ENCODE measurements at places on chromosomes 3 and 15.
A peak's percentile ranks its signal among the peaks of the same experiment; 100 is the strongest.

GRCh38 chr15:78641749-78642275, 802 bp upstream of the CHRNB4 start:
- no peak for DNase-seq

- DNase-seq = no peak
Observed at GRCh38 chr3:28267984-28268849, 26.8 kb downstream of the CMC1 start.

DNA sequence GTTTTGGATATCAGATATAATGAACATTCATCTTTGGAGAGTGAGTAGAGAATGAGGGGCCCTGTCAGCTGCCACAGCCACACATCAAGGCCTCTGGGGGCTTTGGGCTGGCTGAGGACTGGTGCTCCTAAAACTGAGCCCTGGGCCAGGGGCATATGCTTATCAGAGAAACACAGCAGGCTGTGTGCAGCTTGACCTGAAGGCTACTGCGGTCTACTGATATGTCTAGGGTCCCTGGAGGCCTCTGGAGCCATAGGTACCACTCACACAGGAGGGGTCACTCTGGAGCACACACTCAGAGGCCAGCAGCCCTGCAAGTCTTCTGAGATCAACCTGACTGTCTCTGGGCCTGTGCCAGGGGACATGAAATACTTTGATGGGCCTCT, 7.6 kb downstream of the TF start:
- no peak for DNase-seq

- peak; percentile 98 for DNase-seq
Observed at GRCh38 chr3:157129803-157130466, 30.0 kb downstream of the CCNL1 start.

DNA sequence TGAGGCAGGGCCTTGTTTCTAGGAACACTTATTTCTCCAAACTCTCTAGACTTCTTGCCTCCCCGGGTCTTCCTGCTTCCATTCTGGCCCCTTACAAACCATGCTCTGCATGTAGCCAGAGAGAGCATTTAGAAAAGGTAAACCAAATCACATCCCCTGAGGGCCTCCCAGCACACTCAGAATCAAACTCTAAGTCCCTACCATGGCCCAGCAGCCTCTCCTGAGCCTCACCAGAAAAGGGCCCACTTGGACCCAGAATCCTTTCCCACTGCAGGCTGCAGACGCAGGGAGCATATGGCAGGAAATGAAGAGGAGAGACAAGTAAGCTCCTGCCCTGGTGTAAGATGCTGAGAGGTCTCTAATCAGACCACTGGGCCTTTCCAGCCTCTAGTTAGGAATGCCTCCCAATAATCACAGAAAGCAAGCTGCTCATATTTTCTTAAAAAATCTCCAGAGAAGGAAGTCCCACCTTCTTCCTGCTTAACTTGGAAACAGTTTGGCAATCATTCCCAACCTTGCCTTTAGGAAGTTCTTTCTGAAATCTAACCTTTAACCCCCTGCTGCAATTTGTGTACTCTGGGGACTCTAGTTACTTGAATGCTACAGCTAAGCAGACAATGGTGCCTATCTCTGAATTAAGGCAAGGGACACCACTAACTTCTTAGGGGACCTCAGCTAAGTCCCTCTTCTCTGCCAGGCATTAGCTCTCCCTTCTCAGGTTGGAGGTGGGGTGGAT, 4.2 kb downstream of the AMOTL2 start:
- no peak for DNase-seq

GRCh38 chr15:38680775-38681174, 116.2 kb upstream of the RASGRP1 start:
- DNase-seq = no peak

DNA sequence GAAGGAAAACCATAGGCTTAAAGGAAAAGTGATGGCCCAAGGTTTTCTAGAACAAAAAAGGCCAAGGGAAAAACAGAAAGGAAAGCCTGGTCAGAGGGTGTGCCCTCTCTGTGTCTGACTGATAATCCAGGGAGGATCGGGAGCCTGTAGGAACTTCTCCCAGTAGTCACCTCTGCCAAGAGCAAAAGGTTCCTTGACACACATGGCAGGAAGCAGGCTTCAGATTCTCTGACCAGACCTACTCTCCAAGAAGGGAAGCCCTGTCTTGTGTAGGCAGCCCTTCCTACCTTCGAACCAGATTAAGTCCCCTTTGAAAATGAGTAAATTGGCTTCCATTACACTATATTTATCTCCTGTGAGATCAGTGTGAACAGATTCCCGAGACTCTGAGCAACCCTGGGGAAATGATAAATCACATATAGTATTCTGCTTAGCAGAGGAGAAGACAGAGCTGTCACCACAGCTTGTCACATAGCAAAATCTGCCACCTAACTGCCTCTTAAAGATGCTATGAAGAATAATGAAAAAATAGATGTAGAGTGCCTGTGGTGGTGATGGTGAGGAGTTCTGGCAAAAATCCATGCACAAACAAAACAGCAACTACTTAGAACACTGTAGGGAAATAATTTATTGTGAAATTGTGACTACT, 38.8 kb downstream of the PARP14 start:
- DNase-seq = no peak

DNA sequence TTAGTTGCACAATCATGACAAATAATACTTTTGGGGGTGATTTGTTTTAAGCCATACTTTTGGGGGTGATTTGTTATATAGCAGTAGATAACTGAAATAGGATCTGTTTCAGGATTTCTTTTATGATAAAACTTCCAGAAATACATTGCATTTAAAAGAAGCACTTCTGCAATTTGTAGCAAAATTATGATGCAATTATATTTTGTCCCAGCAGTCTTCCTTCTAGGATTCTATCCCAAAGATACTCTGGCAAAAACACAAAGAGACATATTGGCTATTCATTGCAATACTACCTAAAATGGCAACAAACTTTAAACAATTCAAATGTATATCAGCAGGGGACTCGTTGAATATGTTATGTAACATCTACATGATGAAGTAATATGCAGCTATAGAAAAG, 78.9 kb upstream of the ANKRD28 start:
- no peak for DNase-seq

DNA sequence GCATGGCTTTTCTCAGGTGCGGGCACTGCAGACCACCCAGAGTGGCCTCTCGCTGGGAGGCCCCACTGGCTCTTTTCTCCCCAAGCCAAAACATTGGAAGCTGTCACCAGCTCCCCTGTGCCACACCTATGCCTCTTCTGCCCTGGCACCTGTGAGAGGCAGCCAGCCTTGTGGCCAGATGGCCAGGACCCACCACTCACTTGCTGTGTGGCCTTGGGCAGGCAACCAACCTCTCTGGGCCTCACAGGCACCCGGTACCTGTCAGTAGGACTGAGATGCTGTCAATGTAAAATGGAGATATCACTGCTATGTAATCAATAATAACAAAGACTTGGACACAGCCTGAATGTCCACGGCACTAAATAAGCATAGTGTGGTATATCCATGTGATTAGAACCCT, 36.5 kb downstream of the SRPRB start:
- DNase-seq = no peak

DNA sequence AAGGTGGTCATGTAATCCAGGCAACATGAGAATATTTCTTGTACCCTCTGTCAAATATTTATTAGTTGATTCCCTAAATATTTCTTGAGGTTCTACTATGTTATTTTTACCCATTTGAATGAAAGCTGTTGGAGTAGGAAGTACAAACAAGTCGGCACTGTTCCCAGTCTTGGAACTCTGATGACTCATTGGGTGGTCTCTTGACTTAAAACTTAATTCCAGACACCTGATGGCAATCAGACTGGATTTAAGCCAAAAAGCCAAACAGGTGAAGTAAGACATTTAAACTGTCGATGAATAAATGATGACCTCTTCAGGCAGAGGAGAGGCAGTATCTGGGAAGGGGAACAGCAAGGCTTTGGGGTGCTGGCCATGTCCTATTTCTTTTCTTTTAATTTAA, 22.8 kb downstream of the C2CD4A start:
- DNase-seq = no peak

- DNase-seq = no peak
Observed at GRCh38 chr3:133865136-133865855, 30.4 kb downstream of the RAB6B start.

DNA sequence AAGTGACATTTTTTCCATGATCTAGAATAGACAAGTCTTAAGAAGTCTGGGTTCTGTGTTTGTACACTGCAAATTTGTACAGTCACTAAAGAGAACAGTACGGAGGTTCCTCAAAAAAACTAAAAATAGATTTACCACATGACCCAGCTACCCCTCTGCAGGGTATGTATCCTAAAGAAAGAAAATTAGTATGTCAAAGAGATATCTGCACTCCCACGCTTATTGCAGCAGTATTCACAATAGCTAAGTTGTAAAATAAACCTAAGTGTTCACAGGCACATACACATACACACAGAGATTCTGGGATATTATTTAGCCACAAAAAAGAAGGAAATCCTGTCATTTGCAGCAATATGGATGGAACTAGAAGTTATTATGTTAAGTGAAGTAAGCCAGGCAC, 120.4 kb downstream of the ZIC1 start:
- DNase-seq = no peak

- DNase-seq = no peak
Observed at GRCh38 chr3:126973814-126974213, 9.1 kb upstream of the PLXNA1 start.

DNA sequence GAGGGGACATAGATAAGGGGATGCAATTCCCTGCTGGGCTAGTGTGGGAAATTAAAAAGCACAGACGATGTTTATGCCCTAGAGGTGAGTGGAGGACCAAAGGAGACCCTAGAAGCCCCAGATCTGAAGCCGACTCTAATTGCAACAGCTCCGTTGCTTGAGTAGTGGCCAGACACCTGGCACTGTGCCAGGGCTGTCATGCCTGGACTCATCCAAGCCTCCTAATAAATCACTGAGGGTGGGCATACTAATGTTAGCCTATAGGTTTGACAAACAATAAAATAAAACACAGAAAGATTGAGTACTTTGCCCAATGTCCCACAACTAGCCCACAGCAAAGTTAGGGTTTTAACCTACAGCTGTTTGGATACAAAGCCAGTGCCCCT, 25.4 kb upstream of the MRPS22 start:
- peak; percentile 89 for DNase-seq

DNA sequence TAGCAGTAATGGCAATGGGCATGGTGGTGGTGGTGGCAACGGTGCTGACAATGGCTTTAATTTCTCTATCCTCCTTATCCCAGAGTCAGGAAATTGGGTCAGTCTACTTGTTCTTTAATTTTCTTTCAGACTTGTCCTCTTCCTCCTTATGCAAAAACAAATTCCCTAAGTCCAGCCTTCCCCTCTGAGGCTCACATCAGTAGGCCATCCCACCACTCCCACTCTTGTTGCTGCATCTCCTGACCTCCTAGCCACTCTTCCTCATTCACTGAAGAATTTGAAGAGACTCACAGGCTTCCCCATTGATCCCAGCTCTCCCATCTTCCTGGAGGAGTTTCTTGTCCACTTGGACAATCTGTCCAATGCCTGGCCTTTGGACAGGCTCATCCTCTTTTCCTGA, 19.9 kb downstream of the DNAJB8 start:
- no peak for DNase-seq

DNA sequence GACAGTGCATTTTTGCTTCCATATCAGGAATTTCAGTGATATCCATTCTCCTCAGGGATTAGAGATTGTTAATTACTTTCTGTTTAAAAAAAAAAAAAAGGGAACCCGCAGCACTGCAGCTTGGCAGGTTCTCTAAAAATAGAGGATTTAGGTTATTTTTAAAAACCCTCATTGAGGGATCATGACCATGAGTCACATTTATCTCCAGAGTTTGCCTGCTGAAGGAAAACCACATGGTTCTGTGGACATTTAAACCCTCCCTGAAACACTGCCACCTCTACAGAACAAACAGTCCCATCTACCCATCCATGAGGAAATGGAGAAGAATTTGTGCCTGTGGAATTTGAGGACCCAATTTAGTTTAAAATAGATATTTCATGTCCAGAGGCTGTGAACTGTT, 66.2 kb upstream of the UBE2E1 start:
- no peak for DNase-seq

DNA sequence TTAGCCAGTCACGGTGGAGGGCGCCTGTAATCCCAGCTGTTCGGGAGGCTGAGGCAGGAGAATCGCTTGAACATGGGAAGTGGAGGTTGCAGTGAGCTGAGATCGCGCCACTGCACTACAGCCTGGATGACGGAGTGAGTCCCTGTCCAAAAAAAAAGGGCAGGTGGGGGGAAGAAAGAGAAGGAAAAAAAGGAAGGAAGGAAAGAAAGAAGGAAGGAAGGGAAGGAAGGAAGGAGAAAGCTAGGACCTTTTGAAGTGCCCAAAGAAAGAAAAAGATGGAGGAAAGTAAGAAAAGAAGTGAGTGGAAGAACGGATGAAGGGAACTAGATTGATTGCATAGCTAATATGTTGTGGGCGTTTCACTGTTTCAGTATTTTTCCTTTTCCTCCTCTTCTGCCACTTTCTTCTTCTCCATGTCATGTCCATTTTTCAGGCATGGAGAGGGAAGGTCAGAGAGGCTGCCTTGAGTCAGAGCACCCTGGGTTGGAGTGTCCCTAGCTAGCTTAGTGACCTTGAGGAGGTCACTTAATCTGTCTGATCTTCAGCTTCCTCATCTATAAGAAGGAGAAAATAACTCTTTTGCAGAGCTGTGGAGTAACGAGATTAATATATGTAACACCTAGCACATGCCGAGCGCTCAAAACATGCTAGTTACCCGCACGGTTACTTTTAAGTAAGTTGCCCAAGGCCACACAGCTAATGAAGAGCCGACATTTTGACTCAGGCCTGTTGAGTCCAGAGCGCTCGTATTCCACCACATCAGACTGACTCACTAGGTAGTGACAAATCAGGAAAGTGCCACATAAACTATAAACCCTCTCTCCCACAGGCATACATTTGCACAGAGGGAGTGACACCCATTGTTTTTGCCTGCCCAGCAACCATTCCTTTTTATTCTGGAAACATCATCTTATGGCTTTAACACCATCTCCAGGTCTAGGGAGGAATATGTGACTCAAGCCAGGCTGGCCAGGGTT, 42.2 kb downstream of the BHLHE40 start:
- DNase-seq = no peak

DNA sequence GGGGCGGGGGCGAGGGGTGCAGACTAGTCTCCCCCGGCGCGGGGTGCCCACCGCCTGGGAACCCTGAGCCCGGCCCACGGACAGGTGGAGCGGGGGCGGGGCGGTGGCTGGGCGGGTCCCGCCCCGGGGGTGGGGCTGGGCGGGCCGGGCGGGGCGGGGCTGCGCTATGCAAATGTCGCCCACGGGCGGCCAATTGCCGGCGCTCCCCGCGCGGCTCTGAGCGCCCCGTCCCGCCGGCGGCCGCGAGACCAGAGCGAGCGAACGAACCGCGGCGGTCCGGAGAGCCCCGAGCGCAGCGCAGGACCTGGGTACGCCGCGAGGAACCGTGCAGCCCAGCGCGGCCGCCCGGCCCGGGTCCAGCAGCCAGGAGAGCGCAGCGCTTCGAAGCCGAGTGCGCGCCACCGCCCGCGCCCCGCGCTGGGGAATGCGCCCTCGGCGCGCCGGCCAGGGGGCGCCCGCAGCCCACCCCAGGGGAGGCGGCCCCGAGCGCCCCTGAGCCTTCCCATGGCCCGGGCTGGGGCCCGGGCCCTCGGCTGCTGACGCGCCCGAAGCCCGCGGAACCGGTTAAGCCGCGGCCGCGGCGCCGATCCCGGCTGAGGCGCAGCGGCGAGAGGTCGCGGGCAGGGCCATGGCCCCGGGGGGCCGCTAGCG, at the start of gene SEMA3F:
TSS of gene SEMA3F (plus strand) at position 485 of the 651 bp plus-strand sequence. CDS start 4,299 bp downstream, outside the sequence.
- DNase-seq = peak; percentile 58

All from NCI-H1417 (cell line).